ENCODE measurements at places on chromosomes 12 and 14.

DNA sequence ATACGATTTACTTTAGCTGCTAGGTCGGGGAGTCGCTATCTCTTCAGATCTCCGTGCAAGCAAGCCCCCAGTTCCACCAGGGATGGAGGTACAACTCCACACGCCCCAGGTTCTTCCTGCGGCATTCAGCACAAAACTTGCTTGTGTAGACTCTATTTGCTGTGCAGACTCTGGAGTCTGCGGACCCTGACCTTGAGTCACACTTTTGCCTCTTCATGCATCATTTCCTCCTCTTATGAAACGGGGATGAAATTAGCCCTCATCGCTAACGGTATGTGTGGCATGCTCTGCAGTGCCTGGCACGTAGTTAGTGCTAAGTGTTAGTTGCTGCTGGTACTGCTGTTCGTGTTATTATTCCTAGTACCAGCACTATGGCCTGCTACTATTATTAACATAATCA lies 84.4 kb downstream of the TMEM132D start:
- no peak for DNase-seq

DNA sequence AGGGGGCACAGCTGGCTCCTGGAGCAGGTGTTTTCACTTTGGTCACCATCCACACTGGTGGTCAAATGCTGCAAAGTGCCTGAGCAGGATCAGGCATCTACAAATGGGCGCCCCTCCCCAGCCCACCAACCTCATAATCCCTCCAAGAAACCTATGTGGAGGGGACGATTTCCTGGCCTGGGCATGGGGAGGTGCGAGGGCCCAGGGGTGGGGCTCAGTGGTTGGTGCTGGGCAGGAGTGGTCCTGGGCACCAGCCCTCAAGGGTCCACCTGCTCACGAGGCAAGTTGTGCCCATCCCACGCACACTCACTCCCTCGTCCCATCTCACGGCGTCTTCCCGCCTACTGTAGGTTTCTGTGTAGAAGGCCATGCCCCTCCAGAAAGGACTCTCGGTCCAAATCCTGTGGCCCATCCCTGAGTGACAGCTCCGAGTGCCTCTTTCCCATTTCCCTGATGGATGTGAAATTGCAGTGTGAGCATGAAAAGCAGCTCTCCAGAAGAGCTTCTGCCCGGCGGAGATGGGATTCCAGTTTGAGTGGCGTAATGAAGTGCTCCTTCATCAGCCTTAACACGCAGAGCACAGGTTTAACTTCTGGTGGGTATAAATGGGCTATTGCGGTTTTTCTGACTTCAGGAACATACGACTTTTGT lies 36.9 kb downstream of the SLC15A4 start:
- DNase-seq = no peak

DNA sequence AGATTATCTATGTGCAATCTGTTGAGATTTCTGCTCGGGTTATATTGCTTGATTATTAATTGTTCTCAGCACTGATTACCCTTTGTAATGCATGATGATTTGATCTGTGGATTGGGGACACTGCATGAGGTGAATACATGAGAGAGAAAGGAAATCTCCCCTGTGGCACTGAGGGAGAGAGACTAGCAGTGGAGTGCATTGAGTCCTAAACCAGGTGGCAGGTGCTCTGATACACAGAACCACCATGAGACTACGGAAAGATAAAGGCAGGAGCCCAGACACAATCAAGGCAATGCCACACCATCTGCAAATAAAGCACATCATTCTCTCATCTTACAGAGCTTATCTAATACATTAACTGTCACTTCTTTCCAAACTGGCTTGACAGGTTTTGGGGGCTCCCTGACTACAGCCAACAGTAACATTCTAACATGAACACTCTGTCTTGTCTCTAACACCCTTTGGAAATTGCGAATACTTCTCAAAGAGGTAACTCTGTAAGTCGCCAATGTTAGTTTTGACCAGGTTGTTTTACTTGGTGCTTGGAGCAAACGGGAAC lies 37.6 kb upstream of the TSPAN8 start:
- DNase-seq = no peak

- DNase-seq = no peak
Observed at GRCh38 chr12:114894076-114894475, 210.1 kb upstream of the TBX3 start.

- no peak for DNase-seq
Observed at GRCh38 chr12:47134005-47134404, 54.2 kb upstream of the AMIGO2 start.

GRCh38 chr14:70906793-70907175 lies 475 bp upstream of the PCNX1 start:
- no peak for DNase-seq

DNA sequence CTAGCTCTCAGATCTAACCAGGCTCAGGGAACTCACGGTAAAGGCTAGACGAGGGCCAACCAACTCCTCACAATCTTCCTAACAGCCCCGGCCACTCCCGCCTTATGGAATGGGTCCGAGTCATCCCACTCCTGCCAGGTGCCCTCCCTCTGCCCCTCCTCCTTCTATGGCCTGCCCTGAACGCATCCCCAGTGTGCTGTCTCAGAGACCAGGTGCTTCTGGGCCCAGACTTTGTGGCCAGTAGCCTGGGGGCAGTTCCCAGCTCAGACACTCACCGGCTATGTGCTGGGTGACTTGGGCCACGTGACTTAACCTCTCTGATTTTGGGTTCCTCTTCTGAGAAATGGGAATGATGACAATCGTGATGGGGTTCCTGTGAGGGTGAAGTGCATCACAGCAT lies 22.5 kb downstream of the PAPLN start:
- no peak for DNase-seq

Data from CD4-positive, alpha-beta T cell treated with Interleukin-17A for 4 hours (primary cell).